Activated T-helper 2 cell treated with anti-CD3 and anti-CD28 coated beads, Interferon-gamma antibody, Interleukin-2, Interleukin-4, amounts not matched to agents 10 μg/mL and 5 μg/mL and 100 μg/mL, durations not matched to agents 14 hours and 24 hours and 36 hours (primary cell): ENCODE measurements at places on chromosomes 5 and 9. TPM values are rescaled to one million over a fixed set of nuclear protein-coding genes. Genes with fewer than 3 reads are reported as not detected.

The TMEM252 gene
- not detected in 2 replicates for total RNA-seq

The PCDHGA6 gene
- 0.48 and 0.55 TPM in 2 replicates for total RNA-seq

The CSF1R gene
- 0.18 and 0.27 TPM in 2 replicates for total RNA-seq

The NR2F1-AS1 gene
- total RNA-seq = not detected in 2 replicates

The TLX3 gene
- not detected in 2 replicates for total RNA-seq

The C5orf52 gene
- total RNA-seq = 0.30 TPM in 1 of 2 replicates, not detected in the other

The TMEM232 gene
- 0.80 and 1.1 TPM in 2 replicates for total RNA-seq

The LHX6 gene
- total RNA-seq = not detected in 2 replicates

The GAPT gene
- not detected in 2 replicates for total RNA-seq

The ANKRD31 gene
- 0.11 and 0.28 TPM in 2 replicates for total RNA-seq

The ELP1 gene
- total RNA-seq = 31.7 and 32.7 TPM in 2 replicates

The FOXD1 gene
- total RNA-seq = 0.11 and 0.25 TPM in 2 replicates

The SPOCK1 gene
- total RNA-seq = not detected in 2 replicates

The FOXD4L4 gene
- total RNA-seq = 0.11 TPM in 1 of 2 replicates, not detected in the other

The DNAH5 gene
- not detected in 2 replicates for total RNA-seq

The SOHLH1 gene
- not detected in 2 replicates for total RNA-seq

The PCDHGB6 gene
- total RNA-seq = 0.21 and 0.34 TPM in 2 replicates

The PCDHB2 gene
- 0.11 and 0.25 TPM in 2 replicates for total RNA-seq

The P4HA2 gene
- total RNA-seq = 44.9 and 47.0 TPM in 2 replicates

The PDGFRB gene
- 0.46 and 1.3 TPM in 2 replicates for total RNA-seq

The ANKRD18B gene
- total RNA-seq = 1.6 and 2.6 TPM in 2 replicates

The PCDHA13 gene
- not detected in 2 replicates for total RNA-seq

The C5 gene
- 0.82 and 1.8 TPM in 2 replicates for total RNA-seq

The TAS2R1 gene
- not detected in 2 replicates for total RNA-seq

The C1QTNF2 gene
- not detected in 2 replicates for total RNA-seq

The SURF6 gene
- 23.0 and 24.4 TPM in 2 replicates for total RNA-seq

The REXO4 gene
- 31.7 and 32.8 TPM in 2 replicates for total RNA-seq

The F2RL2 gene
- 0.05 and 0.09 TPM in 2 replicates for total RNA-seq

The LCNL1 gene
- not detected in 2 replicates for total RNA-seq

The FBN2 gene
- total RNA-seq = not detected in 2 replicates

The NTRK2 gene
- 1.6 TPM in 2 replicates for total RNA-seq

The ZNF189 gene
- total RNA-seq = 10.6 and 11.0 TPM in 2 replicates

The PITX1 gene
- 0.39 and 0.46 TPM in 2 replicates for total RNA-seq

The TSSK1B gene
- total RNA-seq = not detected in 2 replicates

The TAF11L13 gene
- total RNA-seq = not detected in 2 replicates

The ZDHHC11B gene
- total RNA-seq = 0.07 and 0.18 TPM in 2 replicates

The EIF4E1B gene
- not detected in 2 replicates for total RNA-seq

The ADAMTS12 gene
- not detected in 2 replicates for total RNA-seq

The TRPM6 gene
- total RNA-seq = 0.05 and 0.09 TPM in 2 replicates

The PCA3 gene
- total RNA-seq = not detected in 2 replicates

The AIF1L gene
- 0.27 and 0.55 TPM in 2 replicates for total RNA-seq

The CCDC180 gene
- total RNA-seq = 3.4 and 3.5 TPM in 2 replicates

The PTPDC1 gene
- 7.1 and 7.2 TPM in 2 replicates for total RNA-seq

The PFDN1 gene
- 60.4 and 61.0 TPM in 2 replicates for total RNA-seq

The TPPP gene
- total RNA-seq = 0.09 and 0.11 TPM in 2 replicates

The CCDC152 gene
- total RNA-seq = 5.5 and 6.0 TPM in 2 replicates

The SPRY4 gene
- 0.64 TPM in 2 replicates for total RNA-seq

The HAUS6 gene
- total RNA-seq = 28.3 and 31.6 TPM in 2 replicates

The PRR16 gene
- not detected in 2 replicates for total RNA-seq

The CCDC192 gene
- not detected in 2 replicates for total RNA-seq

The WNT8A gene
- total RNA-seq = not detected in 2 replicates

The CCNO gene
- 0.27 TPM in 1 of 2 replicates, not detected in the other for total RNA-seq

The PPP2R2B gene
- 0.34 TPM in 1 of 2 replicates, not detected in the other for total RNA-seq

The EIF4EBP3 gene
- 9.2 and 15.0 TPM in 2 replicates for total RNA-seq

The SLC6A3 gene
- not detected in 2 replicates for total RNA-seq

The SPAG8 gene
- 0.82 and 1.5 TPM in 2 replicates for total RNA-seq

The RNF208 gene
- total RNA-seq = 9.5 and 10.1 TPM in 2 replicates

The SRA1 gene
- 45.9 and 48.2 TPM in 2 replicates for total RNA-seq

The RNF183 gene
- 0.30 TPM in 1 of 2 replicates, not detected in the other for total RNA-seq
